Cardiac ventricle fibroblast (primary cell): ENCODE measurements at places on chromosomes 7 and 10. TPM values are rescaled to one million over a fixed set of nuclear protein-coding genes. Genes with fewer than 3 reads are reported as not detected.

Gene PGAM1
- 296 and 398 TPM in 2 replicates for total RNA-seq

Gene HOXA13
- not detected in 2 replicates for total RNA-seq

Gene OPN1SW
- total RNA-seq, result not detected in 2 replicates

Gene GBX1
- total RNA-seq, result not detected in 2 replicates

Gene SLC16A9
- total RNA-seq, result 0.37 and 0.59 TPM in 2 replicates

Gene GHITM
- 110 and 119 TPM in 2 replicates for total RNA-seq

Gene PTN
- 6.3 and 6.7 TPM in 2 replicates for total RNA-seq

Gene ABCB1
- 0.29 TPM in 1 of 2 replicates, not detected in the other for total RNA-seq

Gene VWDE
- total RNA-seq, result not detected in 2 replicates

Gene MBL2
- total RNA-seq, result not detected in 2 replicates

Gene VWA2
- 0.06 and 0.15 TPM in 2 replicates for total RNA-seq

Gene FGFR2
- total RNA-seq, result 0.15 TPM in 1 of 2 replicates, not detected in the other
